ENCODE measurements at places on chromosomes 6 and 20. TPM values are rescaled to one million over a fixed set of nuclear protein-coding genes. Genes with fewer than 3 reads are reported as not detected.

DNA sequence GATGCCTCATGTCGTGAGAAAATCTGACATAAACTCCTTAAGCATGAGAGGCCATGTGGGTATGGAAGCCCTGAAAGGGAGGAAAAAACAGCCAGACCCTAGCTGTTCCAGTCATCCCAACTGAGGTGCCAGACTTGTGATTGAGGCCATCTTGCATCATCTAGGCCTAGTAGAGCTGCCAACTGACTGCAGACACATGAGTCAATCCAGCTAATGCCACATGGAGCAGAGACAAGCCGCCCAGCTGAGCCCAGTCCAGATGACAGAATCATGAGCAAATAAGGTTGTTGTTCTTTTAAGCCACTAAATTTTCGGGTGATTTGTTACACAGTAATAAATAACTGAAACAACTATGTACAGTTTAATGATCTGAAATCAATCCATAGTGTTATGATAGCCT lies 680.9 kb downstream of the MAFB start:
- no peak for DNase-seq

GRCh38 chr6:75842191-75842590 lies 93.2 kb downstream of the MYO6 start:
- DNase-seq = no peak

GRCh38 chr6:101113468-101114260 lies 232.5 kb upstream of the ASCC3 start:
- no peak for DNase-seq

DNA sequence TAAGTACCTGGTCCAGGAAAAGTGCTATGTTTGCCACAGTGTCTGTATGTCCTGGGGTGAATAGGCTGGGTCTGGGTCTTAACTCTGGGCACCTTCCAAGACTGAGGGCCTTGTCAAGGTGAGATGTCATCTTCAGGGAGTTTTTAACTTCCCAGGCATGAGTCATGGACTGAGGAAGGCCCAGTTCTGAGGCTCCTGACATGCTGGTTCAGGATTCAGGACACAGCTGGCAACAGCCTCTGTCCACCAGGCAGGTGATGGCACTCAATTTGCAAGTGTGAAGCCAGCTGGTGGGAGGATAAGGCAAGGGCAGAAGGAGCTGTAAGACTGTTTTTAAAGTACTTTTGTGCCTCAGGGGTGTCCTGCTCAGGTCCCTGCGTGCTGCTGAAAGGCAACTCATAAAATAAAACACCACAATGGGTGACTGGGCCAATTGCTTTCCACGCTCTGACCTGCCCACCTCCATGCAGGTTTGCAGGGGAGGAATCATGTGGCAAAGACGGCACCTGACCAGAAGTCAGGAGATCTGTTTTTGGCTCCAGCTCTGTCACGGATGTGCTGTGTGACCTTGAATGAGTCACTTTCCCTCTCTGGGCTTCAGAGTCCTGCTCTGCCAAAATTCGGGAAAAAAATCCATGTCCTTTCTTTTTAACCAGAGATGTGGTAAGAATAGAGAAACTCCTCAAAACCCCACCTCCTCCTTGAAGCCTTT lies 4.9 kb upstream of the PACSIN1 start:
- no peak for DNase-seq

DNA sequence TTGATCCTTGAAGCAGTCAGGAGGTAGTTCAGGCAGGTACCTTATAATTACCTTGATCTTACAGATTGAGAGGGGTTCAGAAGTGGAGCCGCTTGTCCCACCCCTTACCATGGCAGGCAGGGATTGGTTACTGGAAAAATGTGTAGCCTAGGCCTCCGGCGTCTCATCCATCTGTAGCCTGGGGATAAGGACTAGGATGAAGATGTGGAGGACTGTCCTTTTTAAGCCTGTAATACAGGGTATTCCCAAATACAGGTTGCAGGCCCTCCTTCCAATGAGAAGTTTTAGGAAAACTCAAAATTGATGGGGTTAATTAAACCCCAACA lies 2.8 kb downstream of the HMGA1 start:
- no peak for DNase-seq

DNA sequence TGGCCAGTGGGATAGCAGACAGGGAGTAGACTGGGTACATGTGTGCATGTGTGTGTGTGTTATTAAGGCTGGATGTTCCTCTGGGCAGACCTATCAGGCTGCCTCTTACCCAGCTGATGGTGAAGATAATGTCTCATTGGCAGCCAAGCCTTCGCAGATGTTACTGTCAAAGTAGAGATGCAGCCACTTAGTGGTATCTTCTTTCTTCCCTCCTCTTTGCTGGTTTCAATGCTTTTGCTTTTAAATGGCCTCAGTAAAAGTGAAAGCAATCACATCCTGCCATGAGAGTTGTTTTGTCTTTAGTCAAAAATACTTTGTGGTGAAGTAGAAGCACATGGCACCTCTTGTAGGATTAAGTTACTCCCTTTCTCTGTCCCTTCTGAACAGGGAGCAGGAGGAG lies 57.5 kb downstream of the SNRNP48 start:
- DNase-seq = no peak

- DNase-seq = peak; percentile 94
Observed at GRCh38 chr6:2630359-2630758, 120.4 kb downstream of the MYLK4 start.

- no peak for DNase-seq
Observed at GRCh38 chr6:87729965-87730719, 28.1 kb upstream of the AKIRIN2 start.

GRCh38 chr6:19849755-19850154 lies 12.6 kb downstream of the ID4 start:
- DNase-seq = no peak

GRCh38 chr20:64160118-64160517 lies 4.1 kb upstream of the MYT1 start:
- DNase-seq = no peak

GRCh38 chr20:48594533-48594932 lies 233.3 kb downstream of the PREX1 start:
- DNase-seq = no peak

DNA sequence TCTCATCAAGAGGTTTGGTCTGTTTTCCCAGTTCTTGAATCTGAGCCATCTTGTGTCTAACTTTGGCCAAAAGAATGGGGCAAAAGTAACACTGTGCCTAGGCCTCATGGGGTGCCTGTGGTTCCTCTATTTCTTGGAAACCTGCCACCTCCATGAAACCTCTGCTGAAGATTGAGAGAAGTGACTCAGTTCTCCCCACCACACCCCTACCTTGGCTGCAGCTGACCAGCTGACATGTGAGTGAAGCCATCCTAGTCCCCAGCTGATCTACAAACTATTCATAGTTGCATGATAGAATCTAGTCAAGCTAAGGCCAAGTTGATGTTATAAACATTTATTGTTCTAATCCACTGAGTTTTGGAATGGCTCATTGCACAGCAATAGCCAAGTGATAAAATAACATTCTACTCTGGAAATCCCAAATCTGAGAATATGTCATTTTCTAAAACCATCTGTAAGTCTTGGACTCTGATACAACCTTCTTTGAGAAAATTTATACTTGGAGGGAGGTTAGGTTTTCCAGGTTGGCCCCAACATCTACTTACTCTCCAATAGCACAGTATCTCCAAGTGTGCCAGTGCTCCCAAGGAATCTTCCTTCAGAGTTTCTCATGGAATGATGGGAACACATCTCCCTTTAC lies 107.0 kb upstream of the SMLR1 start:
- no peak for DNase-seq

DNA sequence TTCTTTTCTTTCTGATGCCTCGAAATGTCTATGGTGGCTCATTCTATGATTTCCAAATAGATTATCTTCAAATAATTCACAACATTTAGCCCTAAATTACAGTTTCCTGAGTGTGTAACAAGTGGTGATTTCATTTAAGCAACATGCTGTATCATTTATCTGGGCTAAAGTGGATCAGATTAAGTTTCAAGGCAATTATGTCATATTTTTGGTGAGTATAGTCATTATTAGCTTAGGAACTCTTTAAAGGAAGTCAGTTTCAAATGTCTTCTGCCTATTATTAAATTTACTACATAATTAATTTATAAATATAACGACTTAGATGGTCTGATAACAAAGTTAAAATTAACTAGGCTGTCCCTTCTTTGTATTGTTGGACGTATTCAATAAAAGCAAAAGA lies 847.9 kb upstream of the FLRT3 start:
- no peak for DNase-seq

GRCh38 chr20:1712634-1713624 lies 55.4 kb upstream of the SIRPG start:
- no peak for DNase-seq

GRCh38 chr6:74939721-74940620 lies 265.9 kb downstream of the COL12A1 start:
- DNase-seq = no peak

- DNase-seq = no peak
Observed at GRCh38 chr20:14543040-14543439, 205.6 kb upstream of the FLRT3 start.

Gene ULBP2
- total RNA-seq = 4.5 TPM

Gene NRSN1
- not detected for total RNA-seq

Gene KIF13A
- total RNA-seq = 53.8 TPM

Gene WRNIP1
- 35.1 TPM for total RNA-seq

Gene COMMD7
- 45.8 TPM for total RNA-seq

Gene OR2B2
- total RNA-seq = not detected

Gene XPO5
- 28.0 TPM for total RNA-seq

Gene ANKRD66
- not detected for total RNA-seq

Gene CST2
- total RNA-seq = not detected

Gene FOXF2
- total RNA-seq = not detected

Gene ADGRF5
- total RNA-seq = 0.86 TPM

Gene GPR6
- total RNA-seq = not detected

All from fibroblast of villous mesenchyme (primary cell).